Stimulated activated CD4-positive, alpha-beta T cell treated with anti-CD3 and anti-CD28 coated beads, Interleukin-2, amount 100 ng/mL, for 48 hours (primary cell): ENCODE measurements at places on chromosomes 5 and 9.
A peak's percentile ranks its signal among the peaks of the same experiment; 100 is the strongest.

DNA sequence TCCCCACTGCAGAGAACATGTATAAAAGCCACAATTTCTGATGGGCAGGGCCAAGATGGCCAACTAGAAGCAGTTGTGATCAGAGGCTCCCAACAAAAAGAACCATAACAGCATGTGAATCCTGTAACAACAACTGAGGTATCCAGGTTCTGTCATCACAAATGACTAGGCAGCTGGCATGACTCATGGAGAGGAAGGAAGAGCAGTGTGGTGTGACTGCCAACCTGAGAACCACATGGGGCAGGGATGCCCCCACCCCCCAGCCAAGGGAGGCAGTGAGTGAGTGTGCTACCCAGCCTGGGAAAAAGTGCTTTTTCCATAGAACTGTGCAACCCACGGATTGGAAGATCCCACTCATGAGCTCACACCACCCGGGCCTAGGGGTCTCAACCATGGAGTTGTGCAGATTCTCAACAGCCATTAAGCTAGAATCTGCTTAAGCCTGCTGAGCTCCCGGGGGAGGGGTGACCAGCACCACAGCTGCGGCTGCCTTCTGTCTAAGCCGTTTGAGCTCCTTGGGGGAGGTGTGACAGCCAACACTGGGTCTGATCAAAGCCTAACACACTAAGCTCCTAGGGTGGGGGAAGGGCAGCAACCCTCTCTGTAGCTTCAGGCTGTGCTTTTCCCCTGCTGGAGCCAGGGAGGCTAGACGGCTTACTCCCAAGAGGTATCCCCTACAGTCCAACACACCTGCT is 80.1 kb upstream of the DMAC1 start:
- DNase-seq, result peak; percentile 13

DNA sequence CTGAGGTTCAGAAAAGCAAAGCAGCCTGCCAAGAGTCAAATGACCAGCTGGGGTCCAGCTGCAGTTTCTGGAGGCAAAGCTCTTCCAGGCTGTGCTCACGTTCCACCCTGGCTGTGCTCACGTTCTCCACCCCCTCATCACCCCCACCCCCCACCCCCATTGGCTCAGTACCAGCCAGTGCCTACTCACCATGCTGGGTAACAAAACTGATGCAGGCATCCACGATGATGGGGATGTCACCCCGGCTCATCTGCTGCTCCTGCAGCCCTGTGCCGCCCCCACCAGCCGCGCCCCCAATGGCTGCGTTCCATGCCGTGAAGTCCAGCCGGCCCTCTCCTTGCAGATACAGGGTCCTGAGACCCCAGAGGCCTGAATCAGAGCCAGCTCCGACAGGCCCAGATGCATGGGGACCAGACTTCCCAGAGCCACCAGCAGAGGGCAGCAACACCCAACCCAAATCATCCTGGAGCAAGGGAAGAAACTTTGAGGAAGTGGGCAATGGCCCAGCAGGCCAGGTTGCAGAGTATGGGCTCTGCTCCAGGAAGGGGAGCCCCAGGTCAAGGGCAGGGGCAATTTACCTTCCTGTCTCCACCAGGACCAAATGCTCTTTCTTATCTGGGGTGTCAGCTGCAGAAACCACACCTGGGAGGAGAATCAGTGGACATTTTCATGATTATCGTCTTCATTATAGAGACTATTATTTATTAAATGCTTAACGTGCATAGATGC is 13.7 kb upstream of the FCHSD1 start:
- DNase-seq, result peak; percentile 75

- no peak for DNase-seq
Measured at GRCh38 chr9:94174164-94174563, 84.9 kb upstream of the ZNF169 start.

DNA sequence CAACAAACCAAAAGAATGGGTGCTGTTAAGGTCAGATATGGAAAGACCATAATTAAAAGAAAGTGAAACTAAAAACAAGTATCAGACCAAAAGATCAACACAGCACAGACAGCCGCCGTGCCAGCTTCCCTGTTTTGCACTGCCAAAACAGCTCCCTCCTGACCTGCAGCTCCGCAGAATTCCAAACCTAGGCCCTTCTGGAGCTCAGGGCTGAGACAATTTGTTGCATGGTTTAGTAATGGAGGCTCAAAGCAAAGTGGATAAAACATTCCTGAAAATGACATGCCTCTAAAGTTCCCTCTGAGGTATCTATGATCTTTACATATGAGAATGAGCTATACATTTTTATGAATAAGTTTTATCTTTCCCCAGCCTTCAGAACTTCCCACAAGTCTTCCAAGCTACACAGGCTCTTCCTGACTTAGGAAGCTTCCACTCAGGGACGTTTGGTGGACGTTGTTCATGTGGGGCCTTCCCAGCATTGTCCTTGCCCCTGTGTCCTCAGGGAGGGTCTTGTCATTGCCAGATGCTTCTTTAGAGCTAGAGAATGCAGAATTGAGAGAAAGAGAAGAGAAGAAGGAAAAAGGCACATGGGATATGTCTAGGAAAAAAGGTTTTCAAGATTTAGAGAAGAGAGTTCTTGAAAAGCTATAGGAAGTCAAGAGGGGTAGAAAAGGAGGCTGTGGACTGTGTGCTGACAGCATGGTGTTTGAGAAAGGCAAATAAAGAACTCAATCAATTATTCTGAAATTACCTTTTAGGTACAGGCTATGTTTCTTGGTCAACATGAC is 28.4 kb upstream of the SSBP2 start:
- peak; percentile 14 for DNase-seq

GRCh38 chr5:168117469-168117868 is 174.0 kb upstream of the WWC1 start:
- no peak for DNase-seq
